Non-pigmented ciliary epithelial cell (primary cell): ENCODE measurements at places on chromosomes 12 and 14.

GRCh38 chr14:36019126-36019525 lies 157.4 kb downstream of the PTCSC3 start:
- no peak for DNase-seq

DNA sequence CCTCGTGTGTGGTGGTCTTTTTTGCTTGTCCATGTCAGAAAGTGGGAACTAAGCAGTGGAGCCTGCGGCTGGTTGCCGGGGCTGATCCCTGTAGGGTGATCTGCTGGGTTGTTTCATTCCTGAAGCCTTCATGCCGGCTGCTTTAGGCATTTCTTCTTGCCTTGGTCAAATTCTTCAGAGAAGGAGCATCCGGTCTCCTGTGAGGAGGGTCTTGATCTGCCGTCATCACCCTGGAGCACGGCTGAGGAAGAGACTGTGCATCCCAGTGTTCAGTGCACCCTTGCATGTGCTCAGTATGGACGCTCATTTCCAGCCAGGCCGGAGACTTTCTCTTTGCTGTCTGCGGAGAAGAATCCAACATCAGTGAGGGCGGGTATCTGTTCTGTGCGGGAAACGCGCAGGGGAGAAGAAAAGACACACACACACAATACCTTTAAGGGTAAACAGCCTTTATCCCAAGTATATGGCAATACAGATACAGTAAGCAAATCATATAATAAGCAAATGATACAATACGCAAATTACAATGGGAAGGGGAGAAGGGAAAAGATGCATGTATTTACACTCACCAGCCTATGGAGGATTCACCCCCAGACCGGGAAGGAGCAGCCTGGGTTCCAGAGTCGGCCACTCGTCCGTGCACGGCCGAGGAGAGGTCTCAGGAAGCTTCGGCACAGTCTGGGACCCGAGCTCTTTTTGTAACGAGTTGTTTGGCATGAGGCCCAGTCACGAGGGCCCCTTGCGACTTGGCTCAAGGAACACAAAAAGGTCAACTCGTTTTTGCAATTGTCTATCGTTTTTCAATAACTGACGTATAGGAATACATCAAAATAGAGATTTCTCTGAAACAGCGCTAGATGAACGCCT lies 1366.8 kb upstream of the TMEM132C start:
- DNase-seq, result no peak

DNA sequence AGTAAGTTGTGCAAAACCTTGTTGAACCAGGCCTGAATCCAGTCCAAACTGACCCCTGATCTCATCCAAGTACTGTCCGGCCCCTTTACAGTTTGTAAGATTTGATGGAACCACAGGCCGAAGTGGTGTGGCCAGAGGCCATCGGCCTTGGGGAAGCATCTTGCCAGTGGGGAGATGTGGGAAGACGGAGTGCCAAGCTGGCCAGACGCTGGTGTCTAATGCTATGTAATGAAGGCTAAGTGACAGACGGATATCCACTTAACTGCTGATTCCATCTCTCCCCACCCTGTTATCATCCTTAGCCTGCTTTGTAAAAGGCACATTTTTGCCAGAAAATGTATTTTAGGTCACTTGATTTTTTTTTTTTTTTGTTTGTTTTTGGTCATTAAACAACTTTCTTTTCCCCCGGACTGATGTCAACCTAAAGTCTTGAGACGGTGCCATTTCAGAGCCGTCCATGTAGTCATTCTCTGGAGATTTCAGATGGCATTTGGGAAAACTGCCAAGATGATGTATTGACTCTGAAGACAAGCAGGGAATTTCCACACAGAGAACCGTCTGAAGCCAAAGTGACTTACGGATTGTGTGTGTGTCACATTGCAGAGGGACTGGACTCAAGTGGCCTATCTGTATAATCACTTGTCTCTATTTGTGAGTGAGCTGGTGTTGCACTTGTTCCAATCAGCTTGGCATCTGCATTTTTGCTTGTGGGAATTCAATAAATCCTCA lies 86.5 kb upstream of the MANSC4 start:
- DNase-seq, result no peak

DNA sequence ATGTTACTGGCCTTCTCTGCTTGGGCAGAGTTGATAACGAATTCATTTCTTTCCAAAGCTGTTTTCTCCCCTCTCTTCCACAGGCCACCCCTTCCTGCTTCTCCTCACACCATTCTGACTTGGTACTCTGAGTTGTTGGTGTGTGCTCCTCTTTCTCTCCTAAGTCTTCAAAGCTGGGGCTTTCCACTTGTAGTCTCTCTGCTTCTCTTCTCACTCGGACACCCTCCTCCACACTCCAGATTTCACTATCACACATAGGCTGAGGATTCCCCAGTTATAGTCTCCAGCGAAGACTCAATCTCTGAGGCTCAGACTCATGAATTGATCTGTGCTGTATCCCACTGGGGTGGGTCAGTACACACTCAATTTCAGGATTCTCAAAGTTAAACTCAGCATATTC lies 201.0 kb downstream of the SSPN start:
- no peak for DNase-seq

GRCh38 chr12:95959107-95959506 lies 16.0 kb downstream of the AMDHD1 start:
- DNase-seq, result no peak
